ENCODE measurements at places on chromosomes 2 and 18.

DNA sequence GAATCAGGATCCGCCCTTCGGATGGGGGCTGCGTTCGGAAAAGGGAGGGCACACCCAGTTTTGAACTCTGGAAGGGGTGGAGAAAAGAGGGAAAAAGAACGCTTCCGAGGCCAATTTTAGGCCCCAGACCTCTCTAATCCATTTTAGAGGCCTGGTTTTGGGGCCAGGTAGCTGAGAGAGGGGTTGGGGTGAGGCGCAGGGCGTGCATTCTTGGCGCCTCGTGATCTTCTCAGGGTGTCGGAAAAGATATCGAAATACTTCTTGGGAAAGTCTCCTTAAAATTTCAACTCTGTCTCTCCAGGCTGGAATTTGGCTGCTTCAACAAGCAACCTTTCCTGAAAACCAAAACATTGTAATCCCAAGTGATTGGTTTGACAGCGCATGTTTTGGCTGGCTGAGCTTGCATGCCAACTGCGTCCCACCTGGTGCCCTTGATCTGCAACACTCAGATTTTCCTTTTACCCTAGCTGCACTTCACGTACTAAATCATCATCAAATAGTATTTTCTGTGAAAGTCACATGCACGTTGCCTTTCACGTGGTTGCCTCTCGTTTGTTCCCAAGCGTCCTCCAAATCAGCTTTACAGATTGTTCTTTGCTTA is 864 bp upstream of the XPO1 start:
- peak; percentile 62 for DNase-seq

- DNase-seq, result no peak
Measured at GRCh38 chr18:56627991-56628390, 10.4 kb downstream of the TXNL1 start.

- DNase-seq, result no peak
Measured at GRCh38 chr2:215772634-215773563, 240.5 kb downstream of the MREG start.

GRCh38 chr2:85963068-85963467 is 74.3 kb upstream of the ST3GAL5 start:
- no peak for DNase-seq

GRCh38 chr2:148519013-148519412 is 125.5 kb upstream of the EPC2 start:
- no peak for DNase-seq

- no peak for DNase-seq
Measured at GRCh38 chr2:237466211-237466610, 20.8 kb upstream of the MLPH start.

DNA sequence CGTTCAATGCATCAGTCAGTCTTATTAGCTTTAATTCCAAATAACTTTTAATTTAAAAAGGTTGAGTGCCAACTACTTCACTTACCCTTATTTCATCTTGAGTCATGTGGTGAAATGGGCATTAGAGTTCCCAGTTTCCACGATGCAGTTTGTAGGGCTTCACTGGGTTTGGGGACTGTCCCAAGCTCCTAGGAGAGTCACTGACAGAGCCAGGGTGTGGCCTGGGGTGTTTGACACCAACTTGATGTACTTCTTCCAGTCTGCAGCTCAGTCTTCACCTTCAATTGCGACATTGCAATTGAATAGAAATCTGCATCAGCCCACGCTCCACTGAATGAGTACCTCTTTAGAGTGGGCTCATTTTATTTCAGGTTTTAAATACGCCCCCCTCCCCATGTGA is 165.3 kb downstream of the ARL4C start:
- no peak for DNase-seq

DNA sequence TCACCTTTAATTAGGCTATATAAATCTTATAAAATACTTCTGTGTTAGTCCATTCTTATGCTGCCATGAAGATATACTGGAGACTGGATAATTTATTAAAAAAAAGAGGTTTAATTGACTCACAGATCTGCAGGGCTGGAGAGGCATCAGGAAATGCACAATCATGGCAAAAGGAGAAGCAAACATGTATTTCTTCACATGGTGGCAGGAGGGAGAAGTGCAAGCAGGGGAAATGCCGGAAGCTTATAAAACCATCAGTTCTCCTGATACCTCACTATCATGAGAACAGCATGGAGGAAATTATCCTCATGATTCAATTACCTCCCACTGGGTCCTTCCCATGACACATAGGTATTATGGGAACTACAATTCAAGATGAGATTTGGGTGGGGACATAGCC is 504.4 kb downstream of the RIT2 start:
- DNase-seq, result no peak

- no peak for DNase-seq
Measured at GRCh38 chr2:123720760-123721159, 304.3 kb upstream of the CNTNAP5 start.

- DNase-seq, result no peak
Measured at GRCh38 chr2:27587025-27587424, 4.2 kb downstream of the ZNF512 start.

- DNase-seq, result no peak
Measured at GRCh38 chr2:232776435-232776834, at the start of gene KCNJ13. KCNJ13 (minus strand) TSS chr2:232776565; CDS start chr2:232771362, 5,203 bp downstream.

GRCh38 chr18:75500545-75500944 is 73.0 kb upstream of the SMIM21 start:
- no peak for DNase-seq

DNA sequence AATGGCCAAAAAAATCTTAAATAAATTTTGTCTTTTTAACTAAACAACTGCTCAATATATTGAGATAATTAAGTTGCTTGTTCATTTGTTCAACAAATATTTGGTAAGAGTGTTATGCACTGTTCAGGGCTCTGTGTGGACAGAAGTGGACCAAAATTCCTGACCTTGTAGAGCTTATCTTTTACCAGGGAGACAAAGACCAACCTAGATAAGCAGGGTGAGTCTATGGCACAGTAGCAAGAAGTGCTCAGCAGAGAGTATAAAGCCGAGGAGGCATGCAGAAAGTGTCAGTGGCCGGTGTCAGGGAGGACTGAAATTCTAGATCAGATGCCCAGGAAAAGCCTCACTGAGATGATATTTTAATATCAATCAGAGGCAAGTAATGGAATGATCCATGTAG is 2.6 kb downstream of the RAB27B start:
- DNase-seq, result peak; percentile 69

DNA sequence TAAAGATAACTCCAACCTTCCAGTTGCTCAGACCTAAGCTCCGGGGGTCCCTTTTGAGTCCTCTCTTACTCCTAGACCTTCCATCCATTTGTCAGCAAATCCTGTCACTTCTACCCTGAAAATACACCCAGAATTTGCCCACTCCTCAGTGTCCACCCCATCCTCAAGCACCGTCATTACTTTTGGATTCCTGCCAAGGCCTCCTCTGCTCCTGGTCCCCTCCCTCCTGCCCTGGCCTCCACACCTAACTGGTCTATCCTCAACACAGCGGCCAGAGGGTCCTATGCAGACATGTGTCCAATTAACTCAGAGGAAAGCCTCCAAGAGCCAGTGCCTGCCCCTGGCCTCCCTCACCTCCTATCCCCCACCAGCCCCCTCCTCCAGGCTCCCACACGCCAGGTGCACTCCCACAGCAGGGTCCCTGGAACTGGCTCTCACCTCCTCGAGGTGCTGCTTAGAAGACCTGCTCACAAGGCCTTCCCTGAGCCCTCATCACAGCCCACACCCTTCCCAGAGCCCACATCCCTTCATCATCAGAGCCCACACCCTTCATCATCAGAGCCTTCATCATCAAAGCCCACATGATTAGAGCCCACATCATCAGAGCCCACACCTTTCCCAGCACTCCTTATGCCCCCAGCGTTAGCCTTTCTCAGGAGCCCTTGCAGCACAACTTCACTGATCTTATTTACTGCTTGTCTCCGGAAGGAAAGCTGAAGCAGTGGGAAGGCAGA is 20.4 kb downstream of the FAM178B start:
- DNase-seq, result no peak

Data from erythroblast (primary cell).